ENCODE measurements at places on chromosomes 6 and 20. TPM values are rescaled to one million over a fixed set of nuclear protein-coding genes. Genes with fewer than 3 reads are reported as not detected.

The COL11A2 gene
- 1.3 TPM for total RNA-seq

The LIN28B gene
- not detected for total RNA-seq

The ACSS1 gene
- total RNA-seq = 159 TPM

The PPP1R14C gene
- 116 TPM for total RNA-seq

The SLCO4A1 gene
- 12.7 TPM for total RNA-seq

The CFAP61 gene
- total RNA-seq = 54.8 TPM

The ENPP1 gene
- 2.9 TPM for total RNA-seq

The MRAP2 gene
- 0.16 TPM for total RNA-seq

The DNMT3B gene
- total RNA-seq = 0.49 TPM

The BPIFB4 gene
- total RNA-seq = not detected

The GSTA2 gene
- total RNA-seq = not detected

The SPDEF gene
- 0.11 TPM for total RNA-seq

- H3K27me3 ChIP-seq = no peaks in the 10 kb centered on the region
- no peak for DNase-seq
- H3K4me3 ChIP-seq = no peak overlapping the region
- H3K4me1 ChIP-seq = no peaks in the 10 kb centered on the region
- H3K36me3 ChIP-seq = no peaks in the 10 kb centered on the region
Observed at GRCh38 chr6:120805276-120805675, 529.0 kb downstream of the TBC1D32 start.

- no peaks in the 10 kb centered on the region for H3K4me1 ChIP-seq
- no peak overlapping the region for H3K4me3 ChIP-seq
- no peak overlapping the region for H3K27ac ChIP-seq
- H3K27me3 ChIP-seq = no peaks in the 10 kb centered on the region
- DNase-seq = no peak
Observed at GRCh38 chr6:162653808-162654207, 73.8 kb downstream of the PRKN start.

GRCh38 chr6:158909938-158910337, 90.1 kb downstream of the RSPH3 start:
- H3K4me1 ChIP-seq = no peaks in the 10 kb centered on the region
- peaks cover 11% of the 10 kb centered on the region for H3K27me3 ChIP-seq
- DNase-seq = no peak

- H3K4me1 ChIP-seq = no peaks in the 10 kb centered on the region
- peak; percentile 40 for DNase-seq
- peaks cover 32% of the 10 kb centered on the region for H3K27me3 ChIP-seq
- H3K4me3 ChIP-seq = no peak overlapping the region
Observed at GRCh38 chr20:21808863-21809664, 103.6 kb downstream of the PAX1 start.

DNA sequence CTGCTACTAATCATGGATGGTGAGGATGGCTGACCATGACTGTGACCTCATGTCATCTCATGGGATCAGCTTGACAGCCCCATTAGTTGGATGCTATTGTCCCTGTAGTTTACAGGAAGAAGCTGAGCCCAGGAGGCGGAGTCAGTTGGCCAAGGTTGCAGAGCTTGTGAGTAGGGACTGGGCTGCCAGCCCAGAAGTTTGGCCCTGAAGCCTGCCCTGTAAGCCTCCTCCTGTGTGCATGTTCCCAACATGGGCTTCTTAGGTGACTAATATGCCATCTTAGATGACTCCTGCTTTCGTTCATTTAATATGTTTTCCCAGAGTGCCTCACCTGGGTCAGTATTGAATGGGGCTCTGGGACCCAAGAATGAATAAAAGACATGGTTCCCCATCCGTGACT, 6.9 kb downstream of the EDN3 start:
- peaks cover 77% of the 10 kb centered on the region for H3K27me3 ChIP-seq
- no peak overlapping the region for H3K4me3 ChIP-seq
- H3K4me1 ChIP-seq = no peaks in the 10 kb centered on the region
- H3K36me3 ChIP-seq = no peaks in the 10 kb centered on the region

- H3K27me3 ChIP-seq = no peaks in the 10 kb centered on the region
- H3K36me3 ChIP-seq = no peaks in the 10 kb centered on the region
- no peak for DNase-seq
- no peak overlapping the region for H3K27ac ChIP-seq
- no peak overlapping the region for H3K4me3 ChIP-seq
Observed at GRCh38 chr20:11624704-11625103, 293.0 kb upstream of the BTBD3 start.

DNA sequence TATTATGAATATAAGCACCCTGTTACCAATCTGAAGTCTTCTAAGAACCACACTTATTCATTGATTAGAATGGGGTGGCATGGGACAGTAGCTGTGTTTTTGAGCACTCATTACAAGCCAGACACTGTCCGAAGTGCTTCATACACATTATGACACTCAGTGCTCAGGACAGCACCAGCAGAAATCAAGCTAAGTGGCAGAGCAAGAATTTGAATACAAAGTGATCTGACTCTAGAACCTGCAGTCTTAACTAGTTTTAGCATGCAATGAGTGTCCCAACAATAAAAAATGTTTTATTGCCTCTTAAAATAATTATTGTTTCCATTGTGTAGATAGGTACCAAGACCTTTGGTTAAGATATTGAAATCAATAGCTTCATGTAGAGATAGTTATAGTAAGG, 39.1 kb upstream of the GLP1R start:
- H3K4me3 ChIP-seq = no peak overlapping the region
- DNase-seq = no peak
- peaks cover 17% of the 10 kb centered on the region for H3K27me3 ChIP-seq
- no peak overlapping the region for H3K27ac ChIP-seq
- no peaks in the 10 kb centered on the region for H3K36me3 ChIP-seq

DNA sequence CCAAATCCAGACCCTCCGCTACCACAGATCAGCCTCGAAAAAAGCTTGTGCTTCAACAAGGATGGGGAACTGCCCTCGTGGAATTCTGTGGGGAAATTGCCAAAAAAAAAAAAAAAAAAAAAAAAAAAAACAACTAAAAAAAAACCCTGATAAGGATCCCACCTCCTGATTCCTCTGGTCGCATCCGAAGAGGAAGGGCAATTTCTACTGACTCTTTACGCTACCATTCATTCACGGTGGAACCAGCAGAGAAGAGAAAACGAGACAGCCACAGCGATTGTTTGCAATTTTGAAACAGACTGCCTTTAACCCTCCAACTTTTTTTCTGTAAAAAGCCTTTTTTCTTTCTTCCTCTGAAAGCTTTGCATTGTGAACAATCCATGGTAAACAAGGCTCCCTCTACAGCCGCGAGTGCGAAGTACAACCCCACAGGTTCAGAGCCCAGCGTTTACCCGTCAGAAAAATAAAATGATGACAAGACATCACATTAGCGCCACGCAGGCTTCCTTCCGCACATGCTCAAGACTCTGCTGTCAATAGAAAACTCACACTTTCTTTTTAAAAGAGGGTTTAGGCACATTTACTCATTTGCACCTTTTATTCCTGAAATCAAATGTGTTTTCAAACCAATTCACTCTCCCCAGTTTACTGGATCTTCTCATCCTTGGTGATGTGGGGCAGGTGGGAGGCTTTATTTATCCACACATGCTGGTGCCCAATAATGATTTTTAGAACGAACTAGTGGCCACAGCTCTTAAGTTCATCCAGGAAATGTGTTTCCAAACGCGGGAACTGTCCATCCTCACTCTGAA, 100.0 kb downstream of the NOL4L start:
- no peaks in the 10 kb centered on the region for H3K36me3 ChIP-seq

- peaks cover 64% of the 10 kb centered on the region for H3K27me3 ChIP-seq
- DNase-seq = no peak
- H3K4me3 ChIP-seq = no peak overlapping the region
- H3K4me1 ChIP-seq = peaks cover 1% of the 10 kb centered on the region
- no peak overlapping the region for H3K27ac ChIP-seq
Observed at GRCh38 chr20:48469026-48469425, 358.8 kb downstream of the PREX1 start.

DNA sequence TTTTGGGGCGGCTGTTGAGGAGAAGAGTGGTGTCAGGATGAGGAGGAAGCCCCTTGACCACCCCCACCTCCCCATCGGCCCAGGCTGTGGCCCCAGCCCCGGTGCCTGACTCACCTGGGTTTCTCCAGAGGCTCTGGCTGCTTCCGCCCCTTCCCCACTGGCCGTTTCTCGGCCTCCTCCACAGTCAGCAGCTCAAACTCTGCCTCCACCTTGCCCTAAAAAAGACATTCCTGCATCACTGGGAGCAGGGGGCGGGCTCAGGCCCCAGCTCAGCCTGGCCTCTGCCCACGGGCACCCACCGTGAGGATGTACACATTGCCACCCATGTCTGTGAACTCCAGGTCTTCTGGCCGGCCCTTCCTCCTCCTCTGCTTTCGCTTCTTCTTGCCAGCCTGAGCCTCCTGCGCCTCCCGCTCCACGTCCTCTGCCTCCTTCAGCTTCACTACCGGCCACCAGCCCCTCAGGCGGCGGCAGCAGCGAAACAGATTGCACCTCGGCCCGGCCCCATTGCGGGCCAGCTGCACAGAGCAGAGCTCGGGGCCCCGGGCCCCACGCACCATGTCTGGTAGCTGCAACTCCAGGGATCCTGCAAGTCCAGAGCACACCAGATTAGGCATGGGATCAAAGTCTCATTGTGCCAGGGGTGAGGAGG, 17.3 kb downstream of the ERGIC3 start:
- H3K4me1 ChIP-seq = no peaks in the 10 kb centered on the region
- peaks cover 38% of the 10 kb centered on the region for H3K36me3 ChIP-seq
- no peak overlapping the region for H3K4me3 ChIP-seq

DNA sequence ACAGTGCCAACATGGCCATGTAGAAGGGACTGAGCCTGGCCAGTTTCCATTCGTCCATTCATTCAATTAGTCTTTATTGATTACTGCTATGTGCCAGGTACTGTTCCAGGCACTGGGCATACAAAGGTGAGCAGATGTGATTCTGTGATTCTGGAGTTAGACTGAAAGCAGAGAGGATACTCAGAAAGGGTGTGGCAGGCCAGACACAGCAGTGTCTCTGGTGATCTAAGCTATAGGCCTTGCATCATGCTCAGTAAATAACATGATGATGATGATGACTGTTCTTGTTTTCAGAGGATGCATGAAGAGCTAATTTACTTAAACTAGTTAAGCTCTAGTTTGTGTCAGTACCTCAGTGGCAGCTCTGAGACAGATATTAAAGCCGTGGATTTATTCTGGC, 31.4 kb upstream of the FUCA2 start:
- H3K27ac ChIP-seq = no peak overlapping the region
- H3K4me1 ChIP-seq = peaks cover 13% of the 10 kb centered on the region
- no peaks in the 10 kb centered on the region for H3K27me3 ChIP-seq
- DNase-seq = no peak

DNA sequence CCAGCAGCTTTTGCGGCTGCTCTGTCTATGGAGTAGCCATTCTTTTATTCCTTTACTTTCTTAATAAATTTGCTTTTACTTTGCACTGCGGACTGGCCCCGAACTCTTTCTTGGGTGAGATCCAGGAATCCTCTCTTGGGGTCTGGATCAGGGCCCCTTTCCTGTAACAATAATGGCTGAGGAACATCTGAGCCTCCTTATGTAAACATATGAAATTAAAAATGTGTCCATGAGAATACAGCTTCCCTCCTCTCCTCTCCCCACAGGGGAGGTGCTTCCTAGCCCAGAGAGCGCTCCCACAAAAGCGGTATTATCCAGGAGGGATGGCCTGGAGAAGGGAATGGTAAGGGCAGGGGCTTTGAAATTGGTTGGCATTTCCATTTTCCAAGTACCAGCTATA, 81.1 kb downstream of the PSMG4 start:
- H3K4me3 ChIP-seq = no peak overlapping the region
- no peaks in the 10 kb centered on the region for H3K36me3 ChIP-seq
- H3K4me1 ChIP-seq = peaks cover 17% of the 10 kb centered on the region
- no peaks in the 10 kb centered on the region for H3K27me3 ChIP-seq

- no peaks in the 10 kb centered on the region for H3K27me3 ChIP-seq
- H3K4me3 ChIP-seq = no peak overlapping the region
- H3K4me1 ChIP-seq = peaks cover 93% of the 10 kb centered on the region
- peak overlapping the region; percentile 53 for H3K27ac ChIP-seq
Observed at GRCh38 chr6:111842891-111843290, 30.4 kb downstream of the FYN start.

DNA sequence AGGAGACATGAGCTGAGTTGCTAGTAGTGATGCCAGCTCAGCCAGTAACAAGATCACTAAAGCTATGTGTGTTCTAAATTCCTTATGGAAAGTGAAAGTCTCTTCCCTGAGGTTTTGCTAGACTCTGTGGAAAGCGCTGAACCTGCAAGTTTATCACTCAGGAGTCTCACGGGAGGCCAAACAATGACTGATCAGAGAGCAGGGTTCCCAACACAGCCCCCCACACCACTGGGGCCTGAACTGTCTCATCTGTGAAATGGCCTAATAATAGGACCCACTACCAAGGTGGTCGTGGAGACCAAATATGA, 19.9 kb downstream of the ACSS1 start:
- H3K36me3 ChIP-seq = no peaks in the 10 kb centered on the region
- peaks cover 100% of the 10 kb centered on the region for H3K4me1 ChIP-seq
- H3K27me3 ChIP-seq = no peaks in the 10 kb centered on the region
- peak overlapping the region; percentile 98 for H3K27ac ChIP-seq

DNA sequence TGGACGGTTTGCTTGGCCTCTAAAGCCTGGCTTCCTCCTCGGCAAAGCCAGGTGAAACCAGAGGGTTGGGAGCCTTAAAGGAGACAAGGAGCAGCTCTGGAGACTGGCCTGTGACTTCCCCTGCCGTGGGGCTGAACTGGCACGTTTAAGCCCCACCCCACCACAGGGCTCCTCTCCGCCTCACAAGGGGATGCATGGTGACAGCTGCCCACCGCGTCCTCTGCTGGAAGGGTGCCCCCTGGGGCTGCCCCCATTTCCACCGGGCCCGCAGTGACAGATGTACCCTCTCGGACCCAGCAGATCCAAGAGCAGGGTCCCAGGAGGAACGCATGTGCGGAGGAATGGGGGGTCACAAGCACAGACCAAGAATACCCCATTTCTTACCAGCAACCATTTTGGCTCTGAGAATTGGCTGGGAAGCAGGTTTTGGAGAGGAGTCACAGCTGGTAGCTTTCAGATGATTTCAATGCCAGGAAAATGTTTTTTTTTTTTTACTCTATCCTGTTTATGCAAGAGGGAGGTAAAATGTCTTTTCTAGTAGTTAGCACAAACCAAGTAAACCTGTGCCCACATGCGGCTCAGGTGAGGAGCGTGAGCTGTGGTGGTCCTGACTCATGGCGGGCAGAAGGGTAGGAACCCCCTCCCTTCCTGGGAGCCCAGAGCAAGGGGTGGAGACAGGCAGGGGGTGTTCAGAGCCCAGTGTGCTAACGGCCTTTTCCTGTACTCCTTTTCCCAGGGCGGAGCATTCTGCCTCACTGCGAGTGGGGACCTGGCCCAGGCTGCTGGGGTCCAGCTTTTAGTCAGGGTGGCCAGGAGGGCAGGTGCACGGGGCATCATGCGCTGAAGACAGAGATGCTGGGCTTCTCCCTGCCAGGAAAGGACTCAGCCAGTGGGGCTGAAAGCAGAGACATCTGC, 33.0 kb downstream of the FRMD1 start:
- peak overlapping the region; percentile 65 for H3K27ac ChIP-seq
- H3K4me3 ChIP-seq = peak overlapping the region; percentile 20
- no peaks in the 10 kb centered on the region for H3K27me3 ChIP-seq
- no peaks in the 10 kb centered on the region for H3K36me3 ChIP-seq

- DNase-seq = no peak
- no peaks in the 10 kb centered on the region for H3K27me3 ChIP-seq
Observed at GRCh38 chr6:11413117-11413687, 124.3 kb upstream of the TMEM170B start.

GRCh38 chr6:56772737-56773184, 130.1 kb upstream of the DST start:
- no peaks in the 10 kb centered on the region for H3K27me3 ChIP-seq
- peak overlapping the region; percentile 70 for H3K27ac ChIP-seq
- DNase-seq = peak; percentile 47

- no peak overlapping the region for H3K27ac ChIP-seq
- no peaks in the 10 kb centered on the region for H3K36me3 ChIP-seq
- peaks cover 100% of the 10 kb centered on the region for H3K27me3 ChIP-seq
Observed at GRCh38 chr20:21505810-21506530, 7.9 kb downstream of the NKX2-2 start.

GRCh38 chr6:14804785-14805210, 441.1 kb upstream of the JARID2 start:
- H3K4me3 ChIP-seq = no peak overlapping the region
- peak; percentile 89 for DNase-seq
- H3K27me3 ChIP-seq = no peaks in the 10 kb centered on the region
- peak overlapping the region; percentile 35 for H3K27ac ChIP-seq
- no peaks in the 10 kb centered on the region for H3K36me3 ChIP-seq
